Pulmonary artery endothelial cell (primary cell): ENCODE measurements at places on chromosomes 7 and 10. TPM values are rescaled to one million over a fixed set of nuclear protein-coding genes. Genes with fewer than 3 reads are reported as not detected.

COL17A1 gene
- total RNA-seq = 2.2 and 2.9 TPM in 2 replicates

ATRNL1 gene
- 0.07 and 0.53 TPM in 2 replicates for total RNA-seq

OR2A14 gene
- not detected in 2 replicates for total RNA-seq

HOXA4 gene
- total RNA-seq = 0.26 and 0.74 TPM in 2 replicates

CHCHD1 gene
- 30.9 and 31.3 TPM in 2 replicates for total RNA-seq

ZNF736 gene
- total RNA-seq = 5.5 and 10.8 TPM in 2 replicates

HKDC1 gene
- 0.07 TPM in 1 of 2 replicates, not detected in the other for total RNA-seq

NEUROG3 gene
- not detected in 2 replicates for total RNA-seq

PSMA2 gene
- total RNA-seq = 101 and 121 TPM in 2 replicates

ANKRD61 gene
- 0.07 TPM in 2 replicates for total RNA-seq

ACSM6 gene
- not detected in 2 replicates for total RNA-seq

OR2A12 gene
- not detected in 2 replicates for total RNA-seq

POT1 gene
- 37.2 and 42.7 TPM in 2 replicates for total RNA-seq

MPP7 gene
- 0.07 TPM in 2 replicates for total RNA-seq

GOT1 gene
- 29.6 and 37.7 TPM in 2 replicates for total RNA-seq

PIK3AP1 gene
- total RNA-seq = 0.13 and 0.21 TPM in 2 replicates

STAG3 gene
- 0.13 and 0.42 TPM in 2 replicates for total RNA-seq

OPALIN gene
- total RNA-seq = not detected in 2 replicates

GPR26 gene
- not detected in 2 replicates for total RNA-seq

KRIT1 gene
- 40.5 and 44.0 TPM in 2 replicates for total RNA-seq

MSRB2 gene
- total RNA-seq = 6.4 and 9.0 TPM in 2 replicates

SPDYE8 gene
- not detected in 2 replicates for total RNA-seq

PRF1 gene
- not detected in 2 replicates for total RNA-seq
